C1 segment of cervical spinal cord (tissue), 14 donors: ENCODE measurements at places on chromosomes 3 and 15.

GRCh38 chr15:82132742-82133141, 86.9 kb upstream of the MEX3B start:
- no peak for DNase-seq

- no peak for DNase-seq
Measured at GRCh38 chr3:150433347-150433746, 25.2 kb downstream of the TSC22D2 start.

- DNase-seq, result no peak
Measured at GRCh38 chr15:95265419-95265997, 1034.1 kb downstream of the MCTP2 start.

GRCh38 chr3:84724877-84725276, 233.9 kb upstream of the CADM2 start:
- DNase-seq, result no peak

DNA sequence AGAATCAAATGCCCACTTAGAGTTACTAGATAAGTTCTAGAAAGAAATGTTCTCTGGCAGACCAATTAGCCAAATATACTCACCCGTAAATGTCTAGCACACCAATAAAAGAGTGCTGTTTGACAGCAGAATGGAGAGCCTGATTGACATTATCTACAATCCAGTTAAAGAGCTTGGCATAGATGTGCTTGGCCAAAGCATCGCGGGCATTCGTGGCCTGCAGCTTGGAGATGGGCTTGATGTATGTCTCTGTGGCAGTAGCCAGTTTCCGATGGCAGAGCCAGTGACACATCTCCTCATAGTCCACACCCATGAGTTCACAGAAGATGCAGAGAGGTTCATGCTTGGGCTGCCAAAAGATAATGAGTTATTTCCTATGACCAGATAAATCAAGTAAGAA, 101.5 kb upstream of the MYO5C start:
- DNase-seq, result no peak

- DNase-seq, result no peak
Measured at GRCh38 chr15:91751611-91752010, 101.9 kb upstream of the SLCO3A1 start.

- DNase-seq, result no peak
Measured at GRCh38 chr3:184977796-184978195, 165.8 kb downstream of the VPS8 start.

DNA sequence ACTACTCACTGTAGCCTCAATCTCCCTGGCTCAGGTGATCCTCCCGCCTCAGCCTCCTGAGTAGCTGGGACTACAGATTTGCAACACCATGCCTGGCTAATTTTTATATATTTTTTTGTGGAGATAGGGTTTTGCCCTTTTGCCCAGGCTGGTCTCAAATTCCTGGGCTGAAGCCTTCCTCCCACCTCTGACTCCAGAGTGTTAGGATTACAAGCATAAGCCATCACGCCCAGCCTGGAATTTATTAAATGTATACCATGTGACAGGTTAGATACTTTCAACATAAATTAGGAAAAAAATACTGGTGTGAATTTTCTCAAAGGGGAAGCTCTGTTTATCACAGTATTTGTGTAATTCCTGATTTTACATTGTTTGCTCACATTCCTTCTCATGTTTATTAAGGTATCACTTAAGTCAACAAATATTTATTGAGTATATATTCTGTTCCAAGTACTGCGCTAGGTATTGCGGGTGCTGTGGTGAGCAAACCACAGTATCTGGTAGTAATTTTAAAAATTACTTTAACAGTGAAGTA, 24.8 kb downstream of the PPP4R2 start:
- DNase-seq, result no peak

- no peak for DNase-seq
Measured at GRCh38 chr3:146169891-146170290, 8.9 kb upstream of the PLOD2 start.

- no peak for DNase-seq
Measured at GRCh38 chr3:194994551-194994981, 276.4 kb downstream of the XXYLT1 start.

GRCh38 chr15:98927996-98928395, 79.6 kb downstream of the PGPEP1L start:
- DNase-seq, result no peak

- no peak for DNase-seq
Measured at GRCh38 chr3:8996681-8997121, 33.4 kb upstream of the RAD18 start.

DNA sequence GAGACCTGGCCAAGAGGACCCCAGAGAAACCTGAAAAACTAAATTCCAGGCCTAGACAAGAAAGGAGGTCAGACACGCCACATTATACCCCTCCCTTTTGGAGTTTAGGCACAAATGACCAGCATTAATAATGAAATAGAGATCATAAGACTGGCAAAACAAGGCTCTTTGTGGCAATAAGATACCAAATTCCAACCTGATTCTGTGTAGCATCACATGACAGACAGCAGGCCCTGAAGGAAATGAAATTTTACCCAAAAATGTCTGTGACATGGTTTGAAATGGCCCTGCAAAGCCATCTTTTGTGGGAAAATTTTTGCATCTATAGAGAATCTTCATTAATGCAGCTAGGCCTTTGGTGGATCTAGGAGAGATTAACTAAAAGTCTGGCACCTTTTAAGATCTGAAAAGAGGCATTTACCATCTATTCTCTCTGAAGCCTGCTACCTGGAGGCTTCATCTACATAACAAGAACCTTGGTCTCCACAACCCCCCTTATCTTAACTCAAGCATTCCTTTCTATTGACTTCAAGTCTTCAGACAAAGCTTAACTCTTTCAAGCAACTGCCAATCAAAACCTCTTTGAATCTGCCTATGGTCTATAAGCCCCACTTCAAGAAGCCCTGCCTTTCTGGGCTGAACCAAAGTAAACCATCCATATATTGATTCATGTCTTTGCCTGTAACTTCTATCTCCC, 8.0 kb downstream of the FAM174B start:
- DNase-seq, result no peak

DNA sequence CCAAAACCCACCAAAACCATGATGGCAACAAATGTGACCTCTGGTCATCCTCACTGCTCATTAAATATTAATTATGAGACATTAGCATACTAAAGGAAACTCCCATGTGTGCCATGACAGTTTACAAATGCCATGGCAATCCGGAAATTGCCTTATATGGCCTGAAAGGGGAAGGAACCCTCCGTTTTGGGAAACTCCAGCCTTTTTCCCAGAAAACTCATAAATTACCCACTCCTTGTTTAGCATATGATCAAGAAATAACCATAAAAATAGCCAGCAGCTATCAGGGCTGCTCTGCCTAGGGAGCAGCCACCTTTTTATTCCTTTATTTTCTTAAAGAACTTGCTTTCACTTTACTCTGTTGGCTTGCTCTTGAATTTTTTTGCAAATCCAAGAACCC, 992.7 kb downstream of the NTRK3 start:
- no peak for DNase-seq

GRCh38 chr3:14323401-14324223, 78.8 kb upstream of the SLC6A6 start:
- DNase-seq, result no peak

DNA sequence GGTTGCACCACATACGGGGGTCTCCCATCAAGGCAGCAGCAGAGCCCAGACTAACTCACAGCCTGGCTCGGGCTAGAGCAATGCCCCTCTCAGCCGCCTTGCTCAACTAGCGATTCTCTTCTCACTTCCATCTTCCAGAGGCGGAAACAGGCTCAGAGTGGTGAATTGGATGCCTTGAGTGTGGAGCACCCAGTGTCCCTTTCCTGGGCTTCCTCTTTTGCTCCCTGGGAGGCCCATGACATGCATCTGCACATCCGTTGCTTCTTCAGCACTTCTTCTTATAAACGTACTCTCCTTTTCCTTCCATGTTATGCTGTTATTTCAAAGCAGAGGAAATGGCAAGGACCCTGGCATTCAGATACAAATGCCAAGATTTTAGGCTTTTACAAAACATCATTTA, 2.1 kb upstream of the IQSEC1 start:
- no peak for DNase-seq

GRCh38 chr3:61669668-61670299, 108.4 kb downstream of the PTPRG start:
- DNase-seq, result no peak
